ENCODE measurements at places on chromosomes 5 and 9.

DNA sequence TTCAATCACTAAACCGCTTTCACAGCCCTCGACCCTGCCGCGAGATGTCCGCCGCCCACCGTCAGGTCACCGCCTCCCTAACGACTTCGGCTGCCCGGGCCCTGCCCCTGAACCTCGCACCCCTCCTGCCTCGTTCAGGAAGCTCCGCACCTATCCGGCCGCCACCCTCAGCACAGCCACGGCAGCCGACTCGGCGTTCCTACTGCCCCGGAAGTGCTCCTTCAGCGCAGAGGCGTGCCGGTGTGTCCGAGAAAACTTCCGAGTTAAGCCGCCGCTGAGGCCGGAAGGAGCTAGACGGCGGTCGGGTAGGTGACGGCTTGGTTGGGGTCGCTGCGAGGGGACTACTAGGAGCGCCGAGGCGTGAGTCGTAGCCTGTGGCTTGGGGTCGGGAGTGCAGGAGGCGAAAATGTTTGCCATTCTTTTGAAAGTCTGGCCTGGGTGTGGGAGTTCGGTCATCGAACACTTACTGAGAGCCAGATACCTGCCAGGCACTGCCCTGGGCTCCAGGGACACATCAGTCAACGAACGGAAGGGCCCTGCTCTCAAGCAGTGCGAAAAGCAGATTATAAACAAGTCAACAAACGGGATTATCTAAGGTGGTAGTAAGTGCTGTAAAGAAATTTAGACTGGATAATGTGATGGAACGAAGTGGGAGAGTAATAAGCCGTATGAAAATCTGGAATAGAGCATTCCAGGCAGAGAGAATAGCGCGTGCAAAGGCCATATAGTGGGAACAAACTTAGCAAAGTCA is at the start of the genes FAM114A2 and MFAP3:
TSS of gene FAM114A2 (minus strand) at position 204 of the 751 bp plus-strand sequence. CDS start 3,957 bp downstream, outside the sequence.
TSS of gene MFAP3 (plus strand) at position 261 of the 751 bp plus-strand sequence. CDS start 10,756 bp downstream, outside the sequence.
- peak within 1 kb of the TSS; percentile 88 for H3K4me3 ChIP-seq
- DNase-seq, result peak; percentile 95
- peak within 1 kb of the TSS; percentile 87 for H3K27ac ChIP-seq
- no peaks in the 10 kb centered on the region for H3K27me3 ChIP-seq
- H3K4me1 ChIP-seq, result peaks cover 38% of the 10 kb centered on the region
- no peaks in the 10 kb centered on the region for H3K36me3 ChIP-seq

DNA sequence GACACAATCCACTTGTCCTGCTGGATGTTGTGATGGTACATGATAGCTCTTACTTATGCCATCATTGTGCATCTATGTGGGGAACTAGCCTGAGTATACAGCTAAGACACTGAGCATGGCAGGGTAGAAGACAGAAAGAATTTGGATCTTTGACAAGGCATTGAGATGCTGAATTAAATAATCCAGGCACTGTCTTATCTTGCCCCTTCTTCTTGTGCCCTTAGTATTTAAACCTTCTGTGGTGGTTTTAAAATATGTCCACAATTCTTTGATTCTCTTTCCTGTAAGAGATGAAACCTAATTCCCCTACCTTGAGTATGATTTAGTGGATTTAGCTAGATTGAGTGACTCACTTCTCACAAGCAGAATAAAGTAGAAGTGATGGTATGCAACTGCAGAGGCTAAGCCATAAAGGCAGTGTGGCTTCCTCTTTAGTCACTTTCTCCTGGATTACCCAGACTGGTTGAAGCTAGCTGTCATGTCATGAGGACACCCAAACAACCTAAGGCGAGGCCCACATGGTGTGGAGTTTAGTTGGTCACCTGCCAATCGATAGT is 174.0 kb upstream of the NREP start:
- no peaks in the 10 kb centered on the region for H3K27me3 ChIP-seq
- peaks cover 13% of the 10 kb centered on the region for H3K4me1 ChIP-seq
- no peaks in the 10 kb centered on the region for H3K36me3 ChIP-seq
- no peak overlapping the region for H3K27ac ChIP-seq
- DNase-seq, result no peak

DNA sequence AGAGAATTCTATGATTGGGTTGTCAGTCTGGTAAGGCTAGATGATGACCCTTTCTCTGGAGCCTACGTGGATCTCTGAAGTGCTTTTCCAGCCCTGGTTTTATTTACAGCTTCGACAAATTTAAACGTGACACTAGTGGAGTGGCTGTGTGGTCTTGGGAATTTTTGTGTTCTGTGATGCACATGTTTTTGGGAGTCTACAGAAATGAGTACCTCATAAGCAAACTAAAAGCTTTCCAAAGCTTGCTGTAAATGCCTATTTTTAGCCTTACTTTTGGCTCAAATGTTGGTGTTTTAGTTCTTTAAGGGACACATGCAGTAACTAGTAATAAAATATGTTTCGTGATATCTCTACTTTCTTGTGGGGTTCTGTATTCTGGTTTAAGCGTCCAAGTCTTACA is 3.3 kb downstream of the LARP1 start:
- no peaks in the 10 kb centered on the region for H3K27me3 ChIP-seq
- no peak overlapping the region for H3K27ac ChIP-seq
- H3K4me3 ChIP-seq, result peak overlapping the region; percentile 25
- no peak for DNase-seq
- peaks cover 58% of the 10 kb centered on the region for H3K4me1 ChIP-seq
- H3K36me3 ChIP-seq, result no peaks in the 10 kb centered on the region

GRCh38 chr5:128111818-128112448 is 28.4 kb downstream of the SLC12A2 start:
- H3K27me3 ChIP-seq, result no peaks in the 10 kb centered on the region
- H3K4me3 ChIP-seq, result no peak overlapping the region
- no peaks in the 10 kb centered on the region for H3K4me1 ChIP-seq
- H3K36me3 ChIP-seq, result peaks cover 22% of the 10 kb centered on the region
- no peak overlapping the region for H3K27ac ChIP-seq
- no peak for DNase-seq

DNA sequence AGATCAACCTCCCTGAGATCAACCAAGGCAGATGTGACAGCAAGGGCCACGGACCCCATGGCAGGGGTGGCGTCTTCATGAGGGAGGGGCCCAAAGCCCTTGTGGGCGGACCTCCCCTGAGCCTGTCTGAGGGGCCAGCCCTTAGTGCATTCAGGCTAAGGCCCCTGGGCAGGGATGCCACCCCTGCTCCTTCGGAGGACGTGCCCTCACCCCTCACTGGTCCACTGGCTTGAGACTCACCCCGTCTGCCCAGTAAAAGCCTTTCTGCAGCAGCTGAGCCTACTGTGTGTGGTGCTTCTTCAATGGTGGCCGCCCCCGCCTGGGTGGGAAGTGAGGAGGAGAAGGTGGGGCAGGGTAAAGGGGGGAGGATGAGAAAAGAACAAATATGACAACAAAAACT is 8.3 kb downstream of the GPX3 start:
- no peak for DNase-seq
- H3K36me3 ChIP-seq, result peaks cover 92% of the 10 kb centered on the region
- no peaks in the 10 kb centered on the region for H3K27me3 ChIP-seq
- H3K27ac ChIP-seq, result peak overlapping the region; percentile 75

DNA sequence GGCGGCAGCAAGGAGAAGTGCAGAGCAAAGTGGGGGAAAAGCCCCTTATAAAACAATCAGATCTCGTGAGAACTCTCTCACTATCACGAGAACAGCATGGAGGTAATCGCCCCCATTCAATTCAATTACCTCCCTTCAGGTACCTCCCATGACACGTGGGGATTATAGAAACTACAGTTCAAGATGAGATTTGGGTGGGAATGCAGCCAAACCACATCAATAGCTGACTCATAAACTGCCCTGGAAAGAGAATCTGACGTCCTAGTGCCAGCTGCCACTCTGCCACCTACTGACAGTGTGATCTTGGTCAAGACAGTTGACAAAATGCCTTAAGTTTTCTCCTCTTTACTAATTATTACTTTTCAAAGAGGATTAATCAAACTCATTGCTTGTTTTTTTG is 128.3 kb downstream of the GPBP1 start:
- DNase-seq, result no peak
- no peaks in the 10 kb centered on the region for H3K27me3 ChIP-seq
- no peak overlapping the region for H3K27ac ChIP-seq
- H3K4me1 ChIP-seq, result peaks cover 10% of the 10 kb centered on the region

DNA sequence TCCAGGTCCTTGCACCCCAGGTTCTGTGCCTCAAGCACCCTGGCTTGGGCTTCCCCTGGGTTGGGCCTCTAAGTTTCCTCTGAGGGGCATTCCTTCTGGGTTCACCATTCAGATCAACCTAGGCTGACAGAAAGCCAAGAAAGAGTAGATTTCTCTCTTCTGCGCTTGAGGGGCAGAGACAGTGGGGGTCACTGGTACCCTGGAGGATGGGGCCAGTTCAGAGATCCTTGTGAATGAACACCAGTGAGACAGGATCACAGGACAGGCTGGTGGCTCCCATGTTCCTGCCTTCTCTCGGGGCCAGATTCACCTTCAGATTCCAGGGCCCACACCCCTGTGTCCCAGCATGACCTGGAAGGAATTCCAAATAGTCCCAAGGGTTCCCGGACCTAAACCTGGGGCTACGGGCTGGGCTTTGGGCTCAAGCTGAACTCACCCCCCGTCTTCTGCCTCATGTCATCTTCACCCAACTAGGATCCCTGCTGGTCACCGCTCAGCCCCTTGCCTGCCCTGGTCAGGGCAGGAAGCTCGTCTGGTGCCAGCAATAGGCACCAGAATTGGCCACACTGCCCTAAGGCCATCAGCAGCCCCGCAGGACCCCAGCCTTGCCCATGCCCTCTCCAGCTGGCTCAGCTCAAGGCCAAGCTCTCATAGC is 91.8 kb upstream of the MVB12B start:
- no peaks in the 10 kb centered on the region for H3K4me1 ChIP-seq
- H3K27me3 ChIP-seq, result peaks cover 6% of the 10 kb centered on the region
- H3K4me3 ChIP-seq, result no peak overlapping the region
- H3K36me3 ChIP-seq, result no peaks in the 10 kb centered on the region
- H3K27ac ChIP-seq, result no peak overlapping the region

DNA sequence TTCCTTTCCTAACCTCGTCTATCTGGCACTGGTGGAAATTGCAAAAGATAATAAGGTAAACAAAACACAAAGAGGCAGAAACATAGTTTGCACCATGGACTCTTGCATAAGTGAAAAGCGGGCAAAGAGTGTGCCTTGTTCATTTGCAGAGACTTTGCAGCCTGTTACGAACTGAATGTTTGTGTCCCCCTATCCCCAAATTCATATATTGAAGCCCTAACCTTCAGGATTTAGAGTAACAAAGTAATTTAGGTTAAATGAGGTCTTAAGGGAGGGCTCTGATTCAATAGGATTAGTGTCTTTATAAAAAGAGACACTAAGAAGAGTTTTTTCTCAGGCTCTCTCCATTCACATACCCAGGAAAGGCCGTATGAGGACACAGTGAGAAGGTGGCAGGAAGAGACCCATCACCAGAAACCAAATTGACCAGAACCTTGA is 52.1 kb upstream of the FAM169A start:
- H3K27me3 ChIP-seq, result peaks cover 3% of the 10 kb centered on the region
- H3K4me1 ChIP-seq, result no peaks in the 10 kb centered on the region
- no peak for DNase-seq
- H3K4me3 ChIP-seq, result no peak overlapping the region

DNA sequence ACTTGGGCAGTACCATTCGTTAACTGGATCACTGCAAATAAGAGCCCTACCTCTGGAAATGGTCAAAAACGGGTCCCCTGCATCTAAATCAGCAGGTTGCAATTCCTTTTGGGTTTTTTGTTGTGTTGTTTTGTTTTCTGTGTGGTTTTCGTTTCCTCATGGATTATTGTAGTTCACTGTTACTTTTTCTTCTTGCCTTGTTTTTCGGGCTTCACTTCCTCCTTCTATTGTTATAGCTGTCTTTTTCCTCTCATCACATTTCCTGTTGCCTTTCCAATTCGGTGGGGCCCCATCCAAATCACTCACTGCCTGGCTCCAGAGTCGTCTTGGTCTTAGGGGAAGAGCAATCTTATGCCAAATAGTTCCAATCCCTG is 8.7 kb upstream of the SSBP2 start:
- peaks cover 14% of the 10 kb centered on the region for H3K4me1 ChIP-seq
- H3K36me3 ChIP-seq, result no peaks in the 10 kb centered on the region
- H3K27ac ChIP-seq, result no peak overlapping the region

- H3K27ac ChIP-seq, result no peak overlapping the region
- DNase-seq, result peak; percentile 56
- peaks cover 79% of the 10 kb centered on the region for H3K27me3 ChIP-seq
- H3K4me3 ChIP-seq, result no peak overlapping the region
- H3K4me1 ChIP-seq, result no peaks in the 10 kb centered on the region
Measured at GRCh38 chr5:537098-537497, 12.8 kb upstream of the SLC9A3 start.

DNA sequence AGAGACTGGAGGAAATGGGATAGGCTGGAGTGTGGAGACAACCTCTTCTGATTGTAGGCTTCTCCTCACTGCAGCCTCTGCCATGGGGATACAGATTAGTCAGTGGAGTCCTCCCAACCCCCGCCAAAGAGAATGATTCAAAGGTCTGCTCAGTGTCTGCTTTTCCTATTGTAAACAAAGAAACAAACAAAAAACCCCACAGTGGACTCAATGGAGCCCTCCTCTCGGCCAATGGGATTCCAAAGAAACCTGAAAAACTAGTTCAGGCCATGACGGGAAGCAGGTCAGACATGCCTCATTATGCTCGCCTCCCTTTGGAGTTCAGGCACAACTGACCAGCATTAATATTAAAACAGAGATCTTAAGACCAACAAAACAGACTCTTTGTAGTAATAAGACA is 85.8 kb downstream of the SEC61B start:
- no peak overlapping the region for H3K27ac ChIP-seq
- no peaks in the 10 kb centered on the region for H3K4me1 ChIP-seq
- no peak overlapping the region for H3K4me3 ChIP-seq
- H3K36me3 ChIP-seq, result no peaks in the 10 kb centered on the region
- no peaks in the 10 kb centered on the region for H3K27me3 ChIP-seq

GRCh38 chr9:2726650-2727340 is 9.5 kb downstream of the KCNV2 start:
- peaks cover 6% of the 10 kb centered on the region for H3K4me1 ChIP-seq
- H3K27ac ChIP-seq, result no peak overlapping the region
- no peaks in the 10 kb centered on the region for H3K27me3 ChIP-seq
- H3K4me3 ChIP-seq, result no peak overlapping the region

Measured in upper lobe of right lung (tissue), 1 donor.